A172 (cell line): ENCODE measurements at places on chromosomes 1 and 21.

DNA sequence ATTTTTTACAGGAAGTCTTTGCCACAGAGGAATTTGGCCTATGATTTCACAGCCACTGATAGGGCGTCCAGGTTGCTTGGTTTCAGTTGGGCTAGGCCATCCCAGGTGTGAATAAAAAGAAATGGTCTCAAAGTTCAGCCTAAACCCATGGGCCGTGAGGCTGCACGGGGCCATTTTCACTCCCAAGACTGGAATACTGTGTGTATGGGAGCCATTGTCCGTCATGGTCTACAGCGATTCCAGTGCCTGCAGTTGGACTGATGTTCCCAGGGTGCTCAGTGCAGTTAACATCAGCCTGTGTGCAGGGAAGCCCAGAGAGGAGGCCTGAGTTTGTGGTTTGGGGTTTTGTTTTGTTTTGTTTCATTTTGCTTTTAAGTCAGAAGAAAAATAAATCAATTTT is 133.2 kb downstream of the ADSS2 start:
- no peak for DNase-seq

GRCh38 chr1:29392486-29393450 is 156.4 kb downstream of the PTPRU start:
- DNase-seq, result no peak

DNA sequence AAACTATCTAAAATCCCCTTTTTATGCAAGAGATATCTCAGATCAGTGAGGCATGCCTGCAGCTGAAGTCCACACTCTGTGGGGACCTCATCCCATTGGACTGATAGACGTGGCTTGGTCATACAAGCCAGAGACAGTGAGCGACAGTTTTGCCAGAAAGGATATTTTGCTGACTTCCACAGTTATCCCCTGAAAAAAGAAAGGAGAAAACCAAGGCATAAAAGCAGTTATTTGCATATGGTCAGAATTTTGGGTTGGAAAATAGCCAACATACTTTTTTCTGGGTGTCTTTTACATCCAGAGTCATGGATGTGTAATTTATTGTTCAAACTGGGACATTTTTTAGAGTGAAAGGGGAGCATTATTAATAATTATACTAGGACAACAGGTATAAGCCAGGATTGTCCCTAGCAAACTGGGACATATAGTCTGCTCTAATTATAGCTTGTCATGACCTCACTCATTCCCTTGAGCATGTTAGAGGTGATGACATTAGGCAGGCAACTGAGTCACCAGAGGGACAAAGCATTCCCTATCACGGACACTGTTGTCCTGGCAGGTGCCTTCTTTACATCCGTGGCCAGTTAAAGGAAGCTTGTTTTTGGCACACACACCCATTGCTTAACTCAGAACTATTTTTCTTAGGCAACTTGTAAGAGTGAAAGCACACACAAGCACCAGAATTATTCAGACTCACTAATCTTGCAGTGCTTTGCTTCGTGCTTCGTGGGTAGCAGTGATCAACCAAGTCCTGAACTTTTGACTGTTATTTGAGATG is 65.5 kb downstream of the PRRX1 start:
- no peak for DNase-seq

- DNase-seq, result no peak
Observed at GRCh38 chr1:223473601-223474344, 80.6 kb downstream of the CCDC185 start.

DNA sequence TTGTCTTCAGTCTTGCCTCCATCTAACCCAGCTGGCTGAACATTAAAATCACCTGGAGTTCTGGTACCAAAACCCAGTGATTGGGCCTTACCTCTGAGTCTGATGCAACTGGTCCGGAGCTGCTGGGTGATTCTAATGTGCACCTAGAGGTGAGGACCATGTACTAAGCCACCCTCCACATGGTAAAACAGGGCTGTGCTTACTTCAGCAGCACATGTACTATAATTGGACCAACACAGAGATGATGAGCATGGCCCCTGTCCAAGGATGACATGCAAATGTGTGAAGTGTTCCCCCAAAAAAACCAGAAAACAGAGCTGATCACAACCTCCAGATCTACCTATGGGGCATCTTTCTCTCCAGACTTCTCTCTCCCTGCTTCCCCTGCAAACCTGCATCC is 37.0 kb downstream of the ELK4 start:
- no peak for DNase-seq

DNA sequence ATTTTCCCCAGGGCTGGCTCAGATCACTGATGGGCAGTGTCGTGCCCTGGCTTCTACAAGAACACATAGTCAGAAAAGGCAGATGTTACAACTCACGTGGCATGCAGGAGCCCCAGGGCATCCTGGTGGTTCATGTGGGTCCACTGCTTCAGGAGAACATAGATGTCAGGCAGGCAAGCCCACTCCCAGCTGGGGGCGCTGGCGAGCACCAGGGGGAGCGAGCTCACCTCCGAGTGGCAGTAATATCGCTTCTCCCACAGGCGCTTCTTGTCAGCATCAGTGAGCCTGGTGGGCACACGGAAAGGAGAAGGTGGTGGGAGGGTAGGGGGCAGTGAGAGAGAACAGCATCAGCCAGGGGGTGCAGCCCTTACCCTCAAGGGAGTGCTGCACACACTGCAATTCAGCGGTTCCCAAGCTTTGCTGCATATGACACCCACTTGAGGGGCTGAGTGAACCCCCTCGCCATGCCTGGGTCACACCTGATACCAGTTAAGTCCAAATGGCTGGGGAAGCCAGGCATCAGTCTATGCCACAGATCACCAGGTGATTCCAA is 34.3 kb upstream of the PPP1R15B start:
- DNase-seq, result peak; percentile 31

DNA sequence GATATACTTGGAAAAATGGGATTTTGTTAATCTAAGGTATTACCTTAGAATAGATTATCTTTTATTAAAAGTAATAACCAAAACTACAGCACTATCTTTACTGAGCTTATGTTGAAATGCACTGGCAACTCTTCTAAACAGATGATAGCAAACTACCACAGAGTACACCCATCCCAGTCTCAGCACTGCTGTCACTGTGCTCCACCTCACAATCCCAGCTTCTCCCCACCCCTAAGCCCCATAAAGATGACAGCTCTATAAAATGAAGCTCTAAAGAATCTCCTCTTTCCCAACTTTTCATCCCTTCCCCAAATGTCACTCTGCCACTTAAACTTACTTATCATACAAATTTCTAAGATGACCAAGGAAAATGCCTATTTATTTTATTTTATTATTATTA is 6.4 kb downstream of the DSTYK start:
- no peak for DNase-seq

- DNase-seq, result no peak
Observed at GRCh38 chr1:170010443-170010842, 64.1 kb downstream of the KIFAP3 start.

DNA sequence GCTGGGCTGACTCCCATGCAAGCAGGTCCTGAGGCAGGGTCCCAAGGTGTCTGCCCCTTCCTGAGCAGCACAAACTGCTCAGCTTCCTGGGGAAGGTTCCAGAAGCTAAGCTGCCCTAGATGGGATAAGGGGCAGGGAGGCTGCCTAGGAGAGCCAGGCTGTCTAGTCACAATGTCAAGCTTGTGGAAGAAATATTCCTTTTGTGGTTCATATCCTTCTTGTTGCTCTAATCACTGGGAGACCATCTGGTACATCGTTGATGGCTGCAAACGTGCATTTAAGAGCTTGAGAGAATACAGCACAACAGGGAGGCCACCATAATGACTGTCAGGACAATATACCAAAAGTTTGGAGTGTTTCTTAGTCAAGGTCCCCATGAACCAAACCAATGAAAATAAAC is 67.4 kb downstream of the SLC16A1 start:
- no peak for DNase-seq

GRCh38 chr1:195754303-195754702 is 853.9 kb downstream of the KCNT2 start:
- DNase-seq, result no peak

- DNase-seq, result peak; percentile 56
Observed at GRCh38 chr1:78145105-78145580, 99.4 kb downstream of the GIPC2 start.

GRCh38 chr1:18419113-18419844 is 61.5 kb upstream of the KLHDC7A start:
- no peak for DNase-seq

GRCh38 chr1:147214325-147214724 is 10.8 kb downstream of the FMO5 start:
- no peak for DNase-seq

- DNase-seq, result no peak
Observed at GRCh38 chr21:31850886-31851285, 21.9 kb upstream of the HUNK start.

DNA sequence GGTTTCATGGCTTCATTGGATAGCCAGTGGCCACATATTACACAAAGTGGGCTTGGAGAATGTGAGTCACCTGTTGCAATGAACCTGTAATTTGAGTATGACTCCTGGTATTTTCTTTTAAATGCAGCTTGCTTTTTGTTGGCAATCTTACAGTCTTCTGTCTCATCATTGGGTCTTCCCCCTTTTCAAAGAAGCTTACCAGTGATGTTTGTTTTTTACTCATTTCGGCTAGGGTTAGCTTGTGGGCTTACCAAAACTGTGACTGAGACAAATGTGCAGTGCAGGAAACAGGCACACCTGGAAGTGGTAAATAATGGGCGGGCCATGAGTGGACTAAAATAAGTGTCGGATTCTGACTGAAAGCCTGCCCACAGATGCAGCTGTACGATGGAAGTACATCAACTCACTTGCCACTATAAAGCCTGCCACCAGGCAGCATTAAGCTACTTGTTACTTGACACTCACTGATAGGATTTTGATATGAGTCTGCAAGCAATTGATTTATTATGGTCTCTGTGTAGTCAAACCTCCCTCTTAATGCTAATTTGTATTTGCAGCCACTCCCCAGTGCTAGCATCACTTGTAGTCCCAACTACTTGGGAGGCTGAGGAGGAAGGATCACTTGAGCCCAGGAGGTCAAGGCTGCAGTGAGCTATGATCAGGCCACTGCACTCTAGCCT is 4.2 kb downstream of the HHAT start:
- DNase-seq, result peak; percentile 59

DNA sequence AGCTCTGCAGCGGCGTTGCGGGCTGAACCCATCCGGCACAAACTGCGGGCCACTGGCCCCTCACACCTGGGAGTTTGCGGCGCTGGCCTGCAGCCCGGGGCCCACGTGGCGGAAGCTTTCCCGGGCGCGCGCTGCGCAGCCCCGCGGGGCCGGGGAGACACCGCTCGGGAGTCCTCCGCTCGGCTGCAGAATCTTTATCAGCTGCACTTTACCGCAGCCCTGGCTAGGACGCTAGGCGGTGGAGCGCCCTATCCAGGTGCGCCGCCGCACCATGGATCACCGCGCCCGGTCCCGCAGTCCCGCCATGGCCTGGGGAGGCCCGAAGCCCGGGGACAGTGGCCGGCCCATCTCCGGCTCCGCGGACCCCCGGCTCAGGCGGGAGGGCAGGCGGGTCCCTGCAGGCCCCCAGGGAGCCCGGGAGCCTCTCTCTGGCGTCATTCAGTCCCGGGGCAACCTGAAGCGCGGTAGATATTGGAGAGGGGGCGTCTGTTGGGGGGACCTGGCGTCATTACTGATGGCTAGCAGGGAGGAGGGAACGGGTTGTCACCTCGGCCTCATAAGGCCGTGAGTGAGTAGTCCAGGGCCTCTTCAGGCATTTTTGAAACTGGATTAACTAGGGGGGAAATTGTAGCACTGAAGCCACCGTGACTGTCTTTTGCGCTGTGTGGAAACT is 5.7 kb upstream of the OLIG2 start:
- no peak for DNase-seq

GRCh38 chr1:32770221-32770731 is 46.9 kb downstream of the YARS1 start:
- no peak for DNase-seq

DNA sequence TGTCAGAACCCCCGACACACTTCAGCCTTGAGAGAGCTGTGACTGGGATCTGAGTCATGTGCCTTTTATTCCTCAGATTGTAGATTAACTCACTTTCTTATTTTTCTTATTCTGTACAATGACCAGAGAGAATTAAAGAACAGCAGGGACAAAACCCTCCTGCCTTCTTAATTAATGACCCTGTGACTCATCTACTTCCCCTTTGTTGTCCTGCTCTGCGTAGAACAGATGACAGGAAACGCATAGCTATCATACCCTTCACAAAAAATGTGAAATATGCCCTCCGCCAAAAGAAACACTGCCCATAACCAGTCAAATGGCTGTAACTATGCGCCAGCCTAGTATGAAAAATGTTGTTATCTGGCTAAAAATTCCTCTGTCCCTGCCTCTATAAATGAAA is 9.1 kb upstream of the PADI2 start:
- peak; percentile 97 for DNase-seq

DNA sequence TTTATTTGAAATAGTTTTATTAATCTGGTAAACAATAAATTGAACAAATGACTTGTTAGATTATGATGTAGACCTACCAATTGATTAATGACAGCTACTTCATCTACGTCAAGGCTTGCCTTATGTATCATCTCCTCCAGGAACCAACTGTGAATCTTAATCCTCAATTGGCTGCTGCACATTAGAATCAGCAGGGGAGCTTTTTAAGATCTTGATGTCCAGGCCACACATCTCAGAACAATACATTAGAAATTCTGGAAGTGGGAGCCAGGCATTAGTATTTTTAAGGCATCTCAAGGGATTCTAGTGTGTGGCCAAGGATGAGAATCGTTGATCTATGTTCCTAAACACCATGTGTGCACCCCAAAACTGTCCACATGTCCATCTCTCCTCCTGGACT is 52.0 kb upstream of the LYPLAL1 start:
- no peak for DNase-seq

DNA sequence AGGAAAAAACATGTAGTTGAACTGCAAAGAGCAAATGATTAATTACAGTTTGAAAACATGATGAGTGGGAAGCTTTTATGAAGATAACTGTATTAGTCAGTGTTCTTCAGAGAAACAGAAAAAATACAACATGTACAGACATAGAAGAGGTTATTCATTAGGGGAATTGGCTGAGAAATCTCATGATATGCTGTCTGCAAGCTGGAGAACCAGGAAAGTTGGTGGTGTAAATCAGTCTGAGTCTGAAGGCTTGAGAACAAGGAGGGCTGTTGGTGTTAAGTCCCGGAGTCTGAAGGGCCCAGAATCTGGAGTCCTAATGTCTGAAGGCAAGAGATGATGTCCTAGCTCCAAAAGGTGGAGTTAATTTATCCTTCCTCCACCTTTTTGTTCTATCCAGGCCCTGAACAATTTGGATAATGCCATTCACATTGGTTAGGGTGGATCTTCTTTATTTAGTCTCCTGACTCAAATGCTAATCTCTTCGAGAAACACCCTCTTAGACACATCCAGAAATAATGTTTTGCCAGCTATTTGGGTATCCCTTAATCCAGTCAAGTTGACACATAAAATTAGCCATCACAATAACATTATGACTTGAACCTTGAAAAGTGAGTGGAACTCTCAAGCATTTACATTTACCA is 672.9 kb upstream of the PTBP2 start:
- no peak for DNase-seq

GRCh38 chr1:212490276-212490675 is 57.6 kb downstream of the NENF start:
- DNase-seq, result no peak

- no peak for DNase-seq
Observed at GRCh38 chr21:14080764-14081096, 130.0 kb downstream of the LIPI start.
